ENCODE measurements at places on chromosomes 2 and 18.

DNA sequence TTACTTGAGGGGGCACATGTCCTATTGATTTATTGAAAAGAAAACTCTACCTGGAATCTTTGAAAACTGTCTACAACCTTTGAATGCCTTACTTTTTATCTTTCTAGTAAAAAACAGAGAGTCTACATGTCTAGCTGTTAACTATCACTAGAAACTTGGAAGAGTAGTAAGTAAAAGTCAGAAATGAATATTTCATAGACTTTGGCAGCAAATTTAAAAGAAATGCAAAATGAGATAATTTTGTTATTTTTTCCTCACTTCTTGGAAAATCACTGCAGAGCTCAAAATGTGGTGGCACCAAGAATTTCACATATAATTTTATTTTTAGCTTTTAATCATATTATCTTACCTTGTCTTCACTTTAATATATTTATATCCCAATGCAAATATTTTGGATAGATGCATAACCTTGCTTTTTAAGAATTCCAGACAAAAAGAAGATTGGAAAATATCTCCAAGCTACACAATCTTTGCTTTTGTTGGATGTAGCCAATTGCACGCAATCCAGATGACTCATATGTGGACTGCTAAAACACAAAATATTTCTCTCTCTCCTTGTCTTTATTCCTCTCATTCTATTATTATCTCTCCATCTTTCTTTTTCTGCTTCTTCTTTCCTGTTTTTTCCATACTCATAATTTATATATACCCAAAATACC lies 92.2 kb upstream of the DSEL start:
- DNase-seq = no peak

DNA sequence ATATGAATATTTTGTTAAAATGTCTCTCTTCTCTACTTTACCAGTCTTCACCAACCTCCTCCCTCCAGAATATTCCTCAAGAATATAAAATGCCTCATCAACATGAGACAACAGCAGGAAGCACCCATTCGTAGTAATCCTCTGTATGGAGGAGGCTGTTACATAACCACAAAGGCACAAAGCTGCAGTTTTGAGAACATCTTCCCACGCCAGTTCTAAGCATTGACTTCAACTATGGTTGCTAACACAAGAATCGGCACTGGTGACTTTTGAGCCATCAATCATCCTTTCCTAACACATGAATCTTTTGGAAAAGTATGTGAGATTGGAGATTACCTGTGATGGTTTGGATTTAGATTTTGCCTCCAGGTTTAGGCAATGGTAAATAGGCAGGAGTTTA lies 54.9 kb upstream of the CYP1B1 start:
- no peak for DNase-seq

GRCh38 chr2:100042562-100042961 lies 99.8 kb downstream of the AFF3 start:
- DNase-seq = no peak

GRCh38 chr2:8761529-8762164 lies 75.8 kb downstream of the KIDINS220 start:
- DNase-seq = no peak

DNA sequence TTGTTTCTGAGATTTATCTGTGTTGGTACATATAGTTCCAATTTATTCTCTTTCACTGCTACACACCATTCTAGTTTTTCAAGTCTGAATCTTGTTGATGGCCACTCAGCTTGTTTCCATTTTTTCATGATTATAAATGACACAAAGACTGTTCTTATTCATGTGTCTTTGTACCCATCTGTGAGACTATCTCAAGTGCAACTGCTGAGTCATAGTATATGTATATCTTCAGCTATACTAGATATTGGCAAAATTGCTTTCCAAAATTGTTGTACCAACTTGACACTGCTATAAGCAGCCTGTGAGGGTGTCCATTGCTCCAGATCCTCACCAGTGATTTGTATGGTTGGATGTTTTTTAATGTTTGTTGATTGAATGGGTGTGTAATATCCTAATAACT lies 37.2 kb upstream of the RTN4 start:
- no peak for DNase-seq

DNA sequence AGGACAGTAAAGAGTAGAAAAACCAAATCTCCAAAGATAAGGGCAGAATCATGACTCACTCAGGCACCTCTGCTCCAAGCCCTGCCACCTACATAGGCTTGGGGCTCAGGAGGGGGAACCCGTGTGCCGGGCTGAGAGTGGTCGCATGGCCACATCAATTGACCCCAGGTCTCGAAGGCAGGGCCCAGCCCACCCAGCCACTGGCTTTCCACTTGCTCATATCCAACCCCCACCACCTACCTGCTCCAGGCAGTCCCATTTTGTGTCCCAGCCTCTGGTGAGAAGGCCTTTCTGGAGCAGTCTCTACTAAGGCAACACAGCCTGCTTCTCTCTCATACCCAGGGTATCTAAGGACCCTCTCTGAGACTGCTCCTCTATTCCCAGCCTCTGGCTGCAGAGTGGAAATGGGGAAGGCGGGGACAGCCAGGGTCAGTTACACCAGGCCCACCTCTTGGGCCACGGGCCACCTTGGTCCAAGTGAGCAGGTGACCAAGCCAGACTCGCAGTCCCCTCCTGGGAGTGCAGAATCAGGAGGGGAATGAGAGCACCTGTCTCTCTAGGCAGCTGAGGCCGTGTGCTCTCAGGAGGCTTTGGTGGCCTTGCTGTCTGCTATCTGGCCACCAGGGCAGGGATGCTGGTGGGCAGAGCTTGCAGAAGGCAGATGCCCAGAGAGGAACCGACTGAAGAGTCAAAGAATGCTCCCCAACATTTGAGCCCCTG lies 20.8 kb downstream of the TFCP2L1 start:
- DNase-seq = no peak

- no peak for DNase-seq
Measured at GRCh38 chr2:231699006-231699405, 9.3 kb upstream of the PTMA start.

DNA sequence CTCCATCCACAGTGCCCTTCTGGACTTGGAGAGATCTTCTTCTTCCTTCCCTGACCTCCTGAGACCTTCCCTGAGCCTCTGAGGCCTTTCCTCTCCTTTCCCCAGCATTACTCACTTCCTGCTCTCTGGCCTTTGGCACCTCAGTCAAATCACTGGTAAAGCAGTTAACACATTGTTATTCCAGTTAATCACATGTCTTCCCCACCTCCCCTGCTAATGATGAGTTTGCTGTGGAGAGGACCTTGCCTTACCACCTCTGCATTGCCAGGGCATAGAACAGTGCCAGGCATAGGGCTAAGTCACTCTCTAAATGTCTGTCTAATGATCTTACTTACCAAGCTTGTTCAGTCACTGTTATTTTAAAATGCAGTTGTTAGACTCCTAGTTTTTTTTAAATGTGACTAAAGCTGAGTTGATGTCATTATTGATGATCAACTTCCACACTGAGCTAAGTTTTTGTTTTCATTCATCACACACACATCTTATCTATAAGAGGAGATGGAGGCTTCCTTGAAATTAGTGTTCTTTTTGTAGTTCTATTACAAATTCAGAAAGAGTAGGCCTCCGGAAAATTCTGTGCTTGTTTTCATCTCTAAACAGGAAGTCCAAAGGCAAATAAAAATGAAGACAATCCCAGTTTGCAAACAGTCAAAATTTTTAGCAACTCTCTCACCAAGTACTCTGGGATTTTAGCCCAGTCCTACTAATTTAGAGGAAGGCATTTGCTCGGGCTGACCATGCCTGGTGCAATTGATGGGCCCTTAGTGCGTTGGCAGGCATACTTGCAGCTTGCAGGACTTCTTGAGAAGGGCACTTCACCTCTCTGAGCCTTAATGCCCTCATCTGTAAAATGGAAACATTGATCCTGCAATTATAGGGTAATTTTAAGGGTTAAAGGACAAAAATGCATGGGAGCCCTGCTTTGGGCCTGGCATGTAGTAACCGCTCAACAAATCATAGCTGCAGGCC lies 113.7 kb upstream of the SPRED2 start:
- DNase-seq = no peak

DNA sequence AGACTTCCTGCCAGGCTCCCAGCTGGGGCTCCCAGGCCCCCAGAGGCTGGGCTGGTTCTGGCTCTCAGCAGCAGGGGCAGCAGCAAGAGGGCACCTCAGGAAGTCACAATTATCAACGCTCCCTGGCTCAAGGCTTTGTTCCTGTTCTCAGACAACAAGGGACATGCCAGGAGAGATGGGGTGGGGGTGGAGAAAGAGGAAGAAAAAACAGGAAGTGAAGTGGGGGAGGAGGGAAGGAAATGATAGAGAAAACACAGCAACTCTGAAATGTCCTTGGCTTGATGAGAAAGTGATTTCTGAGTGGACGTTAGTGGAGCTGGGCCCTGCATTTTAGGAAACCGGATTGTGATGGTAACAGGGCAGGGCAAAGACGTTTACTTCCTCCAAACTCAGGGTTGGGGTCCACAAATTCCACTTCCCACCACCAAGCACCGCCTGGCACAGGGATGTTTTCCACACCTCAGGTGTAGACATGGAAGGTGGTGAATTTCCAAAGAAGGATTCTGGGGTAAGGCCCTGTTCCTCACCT lies 40.4 kb downstream of the CYRIA start:
- no peak for DNase-seq

GRCh38 chr2:64939332-64939917 lies 49.8 kb upstream of the SLC1A4 start:
- no peak for DNase-seq

- no peak for DNase-seq
Measured at GRCh38 chr18:44051026-44051425, 629.7 kb upstream of the SETBP1 start.

GRCh38 chr18:32383050-32383819 lies 87.4 kb downstream of the GAREM1 start:
- DNase-seq = no peak

DNA sequence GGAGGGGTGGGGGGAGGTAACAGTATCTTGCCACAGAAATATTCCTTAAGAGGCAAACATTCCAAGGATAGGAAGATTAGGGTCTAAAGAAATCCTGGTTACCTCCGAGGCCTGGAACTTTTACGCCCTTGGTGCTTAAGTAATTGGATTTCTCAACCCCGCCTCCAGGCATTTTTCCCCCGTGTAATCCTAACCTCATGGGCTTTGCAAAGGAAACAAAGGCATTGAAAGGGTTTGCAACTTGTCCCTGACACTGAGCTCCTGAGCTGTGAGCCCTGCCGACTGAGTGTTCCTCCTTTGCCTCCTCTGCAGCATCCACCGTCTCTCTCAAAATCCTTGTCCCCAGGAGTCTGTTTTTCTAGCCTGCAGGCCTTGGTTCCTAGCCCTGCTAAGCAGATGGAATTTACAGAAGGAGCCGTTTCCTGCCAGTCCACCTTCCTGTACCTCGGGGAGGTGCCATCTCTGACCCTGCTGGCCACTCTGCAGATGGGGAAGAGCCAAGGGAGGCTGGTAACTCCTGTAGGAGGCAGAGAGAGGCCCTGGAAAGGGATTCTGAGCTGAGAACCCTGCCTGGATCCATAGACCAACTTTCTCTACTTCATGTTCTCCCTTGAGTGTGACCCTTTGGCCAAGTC lies 24.2 kb downstream of the TET3 start:
- no peak for DNase-seq

- DNase-seq = no peak
Measured at GRCh38 chr2:84855731-84856130, 25.2 kb downstream of the TRABD2A start.

DNA sequence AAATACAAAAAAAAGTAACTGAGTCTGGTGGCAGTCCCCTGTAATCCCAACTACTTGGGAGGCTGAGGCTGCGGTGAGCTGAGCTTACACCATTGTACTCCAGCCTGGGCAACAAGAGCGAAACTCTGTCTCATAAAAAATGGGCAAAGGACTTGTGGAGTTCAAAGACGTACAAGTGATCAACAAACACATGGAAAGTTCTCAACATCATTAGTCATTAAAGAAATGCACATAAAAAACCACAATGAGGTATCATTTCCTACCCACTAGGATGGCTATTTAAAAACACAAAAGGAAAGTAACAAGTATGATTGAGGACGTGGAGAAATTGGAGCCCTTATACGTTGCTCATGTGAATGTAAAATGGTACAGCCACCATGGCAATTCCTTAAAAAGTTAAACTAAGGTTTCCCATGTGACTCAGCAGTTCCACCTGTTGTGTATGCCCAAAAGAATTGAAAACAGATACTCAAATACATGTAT lies 52.3 kb downstream of the RAB10 start:
- no peak for DNase-seq

DNA sequence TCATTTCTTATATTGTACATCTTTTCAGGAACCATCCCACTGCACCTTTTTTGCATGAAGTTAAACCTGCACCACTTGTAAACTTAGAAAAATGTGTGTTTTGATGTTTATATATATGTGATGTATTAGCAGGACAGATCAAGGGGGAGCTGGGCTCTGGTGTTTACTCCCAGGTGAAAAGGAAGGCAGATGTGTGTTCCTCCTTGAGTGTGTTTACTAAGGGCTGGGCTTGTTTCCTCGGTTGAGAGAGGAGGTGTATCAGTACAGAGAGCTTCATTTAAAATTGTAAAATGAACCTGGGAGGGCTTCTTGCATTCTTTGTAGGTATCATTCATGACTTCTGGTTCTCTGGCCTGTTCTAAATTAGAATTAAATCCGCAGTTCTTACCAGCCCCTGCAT lies 14.8 kb downstream of the LPIN1 start:
- DNase-seq = no peak

DNA sequence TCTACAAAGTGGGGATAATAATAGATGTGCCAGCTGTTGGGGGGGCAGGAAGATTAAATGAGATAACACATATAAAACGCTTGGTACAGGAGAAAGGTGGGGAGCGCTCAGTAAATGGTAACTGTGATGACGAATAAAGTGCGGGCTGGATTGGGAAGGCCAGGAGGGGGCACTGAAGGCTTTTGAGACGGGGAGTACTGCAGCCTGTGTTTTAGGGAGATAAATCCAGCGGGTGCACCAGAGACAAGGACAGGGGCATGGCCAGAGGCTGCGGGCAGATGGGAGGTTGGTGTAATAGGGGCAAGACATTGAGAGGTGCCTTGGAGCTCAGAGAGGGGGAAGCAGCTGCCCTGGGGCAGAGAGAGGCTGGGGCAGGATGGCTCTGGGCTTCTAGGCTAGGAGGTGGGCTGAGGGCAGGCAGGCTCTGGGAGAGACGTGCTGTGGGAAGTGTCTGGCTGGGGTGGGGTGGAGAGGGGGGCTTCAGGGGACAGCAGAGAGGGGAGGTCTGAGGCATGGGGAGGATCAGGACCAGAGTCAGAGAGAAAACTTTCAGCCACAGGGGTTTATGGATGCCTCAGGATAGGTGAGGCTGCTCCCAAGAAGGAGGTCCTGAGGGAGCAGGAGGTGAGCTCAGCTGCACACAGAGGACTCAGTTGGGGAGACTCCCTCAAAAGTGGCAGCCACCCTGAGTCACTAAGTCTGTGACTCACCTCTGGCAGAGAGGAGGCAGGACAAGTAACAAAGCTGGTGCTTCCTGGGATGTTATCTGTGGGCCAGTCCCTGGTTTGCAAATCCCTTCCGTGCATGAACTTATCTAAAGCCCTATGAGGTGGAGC lies 18.8 kb downstream of the TEX44 start:
- DNase-seq = no peak

GRCh38 chr2:173982918-173983317 lies 17.7 kb upstream of the SP3 start:
- DNase-seq = no peak
